Immature natural killer cell (primary cell): ENCODE measurements at places on chromosomes 3 and 15.
A peak's percentile ranks its signal among the peaks of the same experiment; 100 is the strongest.

DNA sequence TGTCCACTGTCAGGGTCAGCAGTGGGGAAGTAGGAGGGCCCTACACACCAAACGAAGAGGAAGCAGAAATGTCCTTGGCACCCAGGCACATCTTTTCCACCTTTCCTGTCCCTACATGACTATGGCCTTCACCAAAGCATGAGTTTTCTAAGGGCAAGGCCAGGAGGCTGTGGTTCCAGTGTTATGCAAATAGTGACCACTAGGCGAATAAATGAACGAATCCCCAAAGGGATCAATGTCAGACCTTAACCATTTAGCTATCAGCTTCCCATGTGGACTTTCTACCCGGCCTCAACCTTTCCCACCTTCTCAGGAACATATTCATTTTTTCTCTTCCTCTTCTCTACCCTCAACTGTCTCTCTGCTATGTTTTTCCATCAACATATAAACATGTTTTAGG lies 63.1 kb downstream of the NTRK3 start:
- H3K36me3 ChIP-seq: no peaks in the 10 kb centered on the region
- no peak overlapping the region for H3K4me3 ChIP-seq
- no peaks in the 10 kb centered on the region for H3K4me1 ChIP-seq

GRCh38 chr3:165617134-165617533 lies 220.1 kb downstream of the BCHE start:
- no peak for DNase-seq
- no peaks in the 10 kb centered on the region for H3K36me3 ChIP-seq
- H3K27ac ChIP-seq: no peak overlapping the region
- H3K4me1 ChIP-seq: no peaks in the 10 kb centered on the region
- H3K27me3 ChIP-seq: peaks cover 2% of the 10 kb centered on the region

DNA sequence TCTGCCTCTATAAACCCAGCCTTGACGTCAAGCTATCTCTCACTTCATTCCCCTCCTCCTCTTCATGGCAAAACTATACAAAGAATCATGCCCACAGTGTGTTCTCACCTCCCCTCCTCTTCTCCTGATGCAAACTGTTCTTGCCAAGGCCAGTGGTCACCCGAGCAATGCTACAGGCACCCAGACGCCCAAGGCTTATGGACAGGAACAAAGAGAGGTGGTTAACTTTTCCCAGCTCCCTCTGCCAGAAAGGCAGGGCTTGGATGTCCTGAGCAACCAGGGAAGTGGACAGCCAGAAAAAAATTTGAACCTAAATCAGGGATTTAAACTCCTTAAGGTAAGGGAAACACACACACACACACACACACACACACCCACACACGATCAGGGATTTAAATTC lies 5.1 kb downstream of the SLC41A3 start:
- H3K27ac ChIP-seq: no peak overlapping the region
- no peak overlapping the region for H3K4me3 ChIP-seq
- no peak for DNase-seq
- no peaks in the 10 kb centered on the region for H3K27me3 ChIP-seq

DNA sequence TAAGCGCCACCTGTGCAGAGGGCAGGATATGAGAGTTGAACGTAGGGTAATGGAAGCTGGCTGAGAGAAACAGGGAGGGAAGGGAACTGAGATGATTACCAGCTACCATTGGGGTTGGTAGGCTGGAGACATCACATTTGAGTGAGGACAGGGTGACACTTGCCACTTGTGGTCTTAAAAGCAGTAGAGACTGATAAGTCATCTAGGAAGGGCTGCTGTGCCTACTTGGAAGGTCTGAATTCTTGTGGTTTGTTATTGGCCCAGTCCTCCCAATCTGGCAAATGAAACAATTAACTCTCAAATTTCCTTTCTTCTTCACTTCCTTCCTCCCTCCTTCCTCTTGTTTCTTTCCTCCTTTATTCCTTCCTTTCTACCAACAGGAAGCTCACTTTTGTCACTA lies 46.8 kb downstream of the COL6A5 start:
- no peak overlapping the region for H3K27ac ChIP-seq
- no peak for DNase-seq
- no peak overlapping the region for H3K4me3 ChIP-seq
- H3K27me3 ChIP-seq: peaks cover 4% of the 10 kb centered on the region
- H3K36me3 ChIP-seq: no peaks in the 10 kb centered on the region

- H3K36me3 ChIP-seq: no peaks in the 10 kb centered on the region
- H3K27me3 ChIP-seq: peaks cover 28% of the 10 kb centered on the region
- DNase-seq: peak; percentile 36
- H3K4me3 ChIP-seq: peak overlapping the region; percentile 68
Observed at GRCh38 chr15:94584833-94585244, 353.5 kb downstream of the MCTP2 start.

DNA sequence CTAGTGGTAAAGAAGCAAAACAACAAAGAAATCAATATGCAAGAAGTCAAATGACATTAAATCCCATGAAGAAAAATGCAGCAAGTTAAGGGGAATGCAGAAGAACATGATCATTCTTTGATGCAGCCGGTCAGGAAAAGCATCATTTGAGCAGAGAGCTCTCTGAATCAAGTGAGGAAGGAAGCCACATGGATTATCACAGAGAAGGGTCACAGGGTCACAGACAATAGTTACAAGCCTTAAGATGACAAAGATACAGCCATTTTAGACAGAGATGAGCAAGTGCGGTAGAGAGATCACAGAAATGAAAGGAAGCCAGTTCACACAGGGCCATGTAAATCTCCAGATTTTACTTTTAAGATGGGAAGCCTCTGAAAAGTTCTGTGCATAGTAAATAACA lies 43.9 kb downstream of the UBE3A start:
- H3K36me3 ChIP-seq: no peaks in the 10 kb centered on the region
- DNase-seq: no peak

- peaks cover 31% of the 10 kb centered on the region for H3K4me1 ChIP-seq
- peaks cover 4% of the 10 kb centered on the region for H3K36me3 ChIP-seq
- no peak overlapping the region for H3K27ac ChIP-seq
- DNase-seq: no peak
- no peaks in the 10 kb centered on the region for H3K27me3 ChIP-seq
Observed at GRCh38 chr3:32138545-32139104, 32.2 kb downstream of the GPD1L start.

GRCh38 chr3:182214416-182214815 lies 502.7 kb downstream of the SOX2 start:
- H3K4me3 ChIP-seq: no peak overlapping the region
- no peaks in the 10 kb centered on the region for H3K36me3 ChIP-seq
- H3K27ac ChIP-seq: no peak overlapping the region
- no peaks in the 10 kb centered on the region for H3K4me1 ChIP-seq

GRCh38 chr15:44726136-44726535 lies 10.2 kb upstream of the TRIM69 start:
- peak overlapping the region; percentile 99 for H3K27ac ChIP-seq
- peaks cover 83% of the 10 kb centered on the region for H3K4me1 ChIP-seq
- H3K27me3 ChIP-seq: peaks cover 26% of the 10 kb centered on the region

GRCh38 chr15:67968564-67968963 lies 85.6 kb upstream of the PIAS1 start:
- H3K27me3 ChIP-seq: peaks cover 13% of the 10 kb centered on the region
- no peak overlapping the region for H3K4me3 ChIP-seq
- H3K36me3 ChIP-seq: no peaks in the 10 kb centered on the region
- H3K27ac ChIP-seq: no peak overlapping the region
- DNase-seq: no peak

DNA sequence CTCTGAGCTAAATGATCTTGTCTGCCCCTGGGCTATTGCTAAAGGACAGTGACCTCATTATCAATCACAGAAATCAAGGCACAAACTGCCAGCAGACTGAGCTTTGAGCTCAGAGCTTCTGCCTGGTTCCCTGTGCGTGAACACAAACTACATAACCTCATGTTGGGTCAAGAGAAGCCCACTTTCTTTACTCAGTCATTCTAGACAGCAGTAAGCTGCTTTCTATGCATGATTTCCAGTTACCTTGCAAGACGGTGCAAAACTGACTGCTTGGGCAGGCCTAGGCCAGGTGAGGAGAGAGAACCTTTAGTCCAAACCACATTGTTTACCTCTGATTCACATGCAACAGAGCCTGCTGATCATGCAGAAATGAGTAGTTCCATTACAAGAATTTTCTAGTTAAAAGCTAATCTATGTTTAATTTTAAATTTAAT lies 75.1 kb downstream of the ARRDC4 start:
- DNase-seq: no peak
- H3K4me3 ChIP-seq: no peak overlapping the region
- H3K27me3 ChIP-seq: no peaks in the 10 kb centered on the region

DNA sequence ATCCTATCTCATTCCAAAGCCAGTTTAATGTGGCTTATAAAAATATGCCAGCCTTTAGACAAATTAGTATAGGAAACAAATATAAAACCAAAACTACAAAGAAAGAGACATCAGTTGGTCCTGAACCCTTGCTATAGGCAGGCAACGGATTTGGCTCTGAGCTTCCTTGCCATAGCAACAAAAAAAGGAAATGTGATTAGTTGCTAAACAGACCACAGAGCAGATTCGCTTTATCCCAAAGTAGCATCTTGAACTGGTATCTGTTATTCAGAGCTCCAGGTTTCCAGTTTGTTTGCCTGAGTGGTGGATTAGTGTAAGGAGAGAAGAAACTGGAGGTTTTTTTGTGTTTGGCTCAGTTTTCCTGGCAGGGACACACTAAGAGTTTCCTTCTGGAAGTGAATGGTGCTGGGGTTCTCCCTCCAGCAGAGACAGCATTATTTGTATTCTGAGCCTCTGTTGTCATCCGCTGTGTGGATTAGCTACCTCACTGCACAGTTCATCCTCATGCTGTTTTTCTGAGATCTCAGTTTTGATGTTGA lies 44.1 kb downstream of the CHST2 start:
- peaks cover 72% of the 10 kb centered on the region for H3K4me1 ChIP-seq
- no peak for DNase-seq
- H3K36me3 ChIP-seq: peaks cover 4% of the 10 kb centered on the region
- H3K27ac ChIP-seq: peak overlapping the region; percentile 51

DNA sequence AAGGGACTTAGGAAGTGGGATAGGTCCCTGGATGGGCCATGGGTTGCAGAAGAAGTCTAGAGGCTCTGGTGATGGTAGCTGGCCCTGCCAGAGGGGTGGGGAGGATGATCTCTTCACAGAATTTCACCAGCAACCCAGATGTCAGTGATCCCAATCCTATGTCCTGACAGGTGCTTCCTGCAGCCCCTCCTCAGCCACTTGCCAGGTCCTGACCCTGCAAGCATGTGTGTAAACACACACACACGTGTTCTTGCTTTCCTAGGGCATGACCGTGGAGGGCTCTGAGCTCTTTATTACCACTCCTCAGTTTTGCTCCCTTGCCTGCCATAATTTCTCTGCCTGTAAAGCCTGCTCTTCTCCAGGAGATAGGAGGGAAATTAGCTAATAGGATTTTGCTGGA lies 12.5 kb downstream of the TEX264 start:
- peaks cover 8% of the 10 kb centered on the region for H3K36me3 ChIP-seq
- DNase-seq: no peak
- H3K4me1 ChIP-seq: peaks cover 92% of the 10 kb centered on the region
- no peak overlapping the region for H3K4me3 ChIP-seq

DNA sequence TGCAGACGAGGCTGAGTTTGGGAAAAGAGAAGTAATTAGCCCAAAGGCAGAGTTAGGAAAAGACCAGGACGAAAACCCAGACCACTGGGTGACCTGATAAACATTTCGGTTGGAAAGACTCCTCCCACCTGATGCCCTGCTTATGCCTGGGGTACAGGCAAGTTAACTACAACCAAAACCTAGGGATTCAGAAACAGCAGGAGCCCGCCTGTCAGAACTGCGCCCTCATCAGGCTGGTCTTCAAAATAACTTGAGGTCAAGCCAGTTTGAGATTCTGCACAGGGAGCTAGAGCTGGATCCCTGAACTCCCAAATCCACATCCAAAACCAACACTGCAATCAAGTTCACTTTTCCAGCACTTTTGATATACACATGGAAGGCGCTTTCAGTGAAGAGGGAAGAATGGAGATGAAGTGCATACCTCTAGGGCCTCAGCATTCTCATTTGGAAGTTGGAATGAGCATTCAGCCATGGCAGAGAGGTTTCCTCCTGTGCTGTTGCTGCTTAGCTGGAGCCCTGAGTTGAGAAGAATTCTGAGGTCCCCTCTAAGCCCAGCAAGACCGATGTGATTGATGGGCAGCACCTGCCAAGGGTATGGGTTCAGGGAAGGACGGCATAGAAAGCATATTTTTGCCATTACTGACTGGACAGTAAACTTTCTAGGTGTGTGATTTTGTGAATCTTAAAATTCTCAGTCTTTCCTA lies 11.6 kb downstream of the TSEN2 start:
- H3K27ac ChIP-seq: no peak overlapping the region
- H3K36me3 ChIP-seq: peaks cover 28% of the 10 kb centered on the region
- no peaks in the 10 kb centered on the region for H3K27me3 ChIP-seq
- no peak overlapping the region for H3K4me3 ChIP-seq
- H3K4me1 ChIP-seq: no peaks in the 10 kb centered on the region

DNA sequence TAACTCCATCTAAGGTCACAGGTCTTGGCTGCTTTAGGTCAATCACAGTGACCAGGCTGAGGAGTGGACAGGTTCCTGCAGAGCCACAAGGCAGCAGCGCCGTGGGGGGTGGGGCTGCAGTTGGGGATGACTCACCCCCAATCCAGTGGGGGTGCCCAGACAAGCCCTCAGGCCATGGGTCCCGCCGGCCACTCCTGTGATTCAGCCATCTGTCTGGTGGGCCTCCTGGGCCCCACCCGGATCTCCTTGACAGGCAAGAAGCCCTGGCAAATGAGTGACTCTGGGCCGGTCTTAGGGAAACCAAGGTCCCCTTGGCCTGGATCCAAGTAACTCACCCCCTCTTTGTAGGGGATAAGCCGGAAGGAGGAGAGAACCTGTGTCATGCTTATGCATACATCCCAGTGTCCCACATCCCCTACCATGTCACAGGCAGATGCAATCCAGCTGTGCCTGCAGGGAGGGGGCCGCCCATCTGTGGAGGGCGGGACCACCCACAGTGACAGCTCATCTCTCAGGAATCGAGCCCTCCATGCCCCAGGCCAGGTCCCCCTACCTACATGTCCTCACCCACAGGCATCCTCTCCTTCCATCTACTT lies 495 bp upstream of the COL7A1 start:
- no peak for DNase-seq
- H3K36me3 ChIP-seq: peaks cover 5% of the 10 kb centered on the region
- no peaks in the 10 kb centered on the region for H3K4me1 ChIP-seq
- peaks cover 16% of the 10 kb centered on the region for H3K27me3 ChIP-seq

- no peaks in the 10 kb centered on the region for H3K36me3 ChIP-seq
- H3K27me3 ChIP-seq: peaks cover 4% of the 10 kb centered on the region
- no peak overlapping the region for H3K4me3 ChIP-seq
- DNase-seq: no peak
- no peaks in the 10 kb centered on the region for H3K4me1 ChIP-seq
Observed at GRCh38 chr15:101852356-101852755, 40.4 kb downstream of the OR4F15 start.

- no peaks in the 10 kb centered on the region for H3K4me1 ChIP-seq
- no peaks in the 10 kb centered on the region for H3K27me3 ChIP-seq
- H3K36me3 ChIP-seq: peaks cover 26% of the 10 kb centered on the region
- no peak overlapping the region for H3K4me3 ChIP-seq
- no peak for DNase-seq
- no peak overlapping the region for H3K27ac ChIP-seq
Observed at GRCh38 chr3:66411961-66412887, 88.6 kb downstream of the LRIG1 start.
